ENCODE measurements at places on chromosomes 3 and 15.

GRCh38 chr15:66745530-66746230, 43.6 kb downstream of the SMAD6 start:
- no peak for DNase-seq

DNA sequence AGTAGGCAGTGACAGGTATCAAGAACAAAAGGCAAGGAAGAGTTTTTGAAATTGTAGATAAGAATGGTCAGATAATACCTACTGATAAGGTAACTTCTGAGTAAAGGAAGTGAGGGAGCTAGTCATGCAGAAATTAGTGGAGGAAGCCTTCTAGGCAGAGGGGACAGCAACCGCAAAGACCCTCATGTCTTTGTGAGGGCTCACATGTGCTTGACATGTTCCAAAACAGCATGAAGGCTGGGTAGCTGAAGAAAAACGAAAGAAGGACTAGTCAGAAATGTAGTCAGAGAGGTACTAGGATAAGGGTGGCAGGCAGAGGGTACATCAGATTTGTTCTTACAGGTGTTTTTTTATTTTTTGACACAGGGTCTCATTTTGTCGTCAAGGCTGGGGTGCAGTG, 5.3 kb downstream of the SIN3A start:
- DNase-seq = no peak

DNA sequence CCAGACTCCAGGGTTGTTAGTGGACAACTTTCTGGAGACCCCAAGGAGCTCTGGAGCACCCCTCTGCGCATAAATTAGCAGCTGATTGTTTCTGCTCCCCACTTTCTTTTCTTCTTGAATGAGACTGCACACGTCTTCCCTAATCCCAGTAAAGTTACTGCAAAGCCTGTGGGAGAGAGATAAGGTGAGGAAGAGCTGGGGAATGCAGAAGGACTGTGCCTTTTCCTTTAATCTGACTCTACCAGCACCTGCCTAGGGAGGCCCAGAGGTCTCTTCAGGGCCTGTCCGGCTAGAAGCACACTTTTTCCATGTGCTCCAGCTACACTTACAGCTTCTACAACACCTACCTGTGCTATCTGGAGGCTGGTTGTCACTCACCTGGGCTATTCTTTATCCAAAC, 143.8 kb downstream of the KCNMB2 start:
- no peak for DNase-seq

GRCh38 chr3:53809267-53809666, 37.0 kb downstream of the CHDH start:
- DNase-seq = no peak

GRCh38 chr3:109275702-109276293, 40.5 kb downstream of the DPPA2 start:
- DNase-seq = peak; percentile 70

DNA sequence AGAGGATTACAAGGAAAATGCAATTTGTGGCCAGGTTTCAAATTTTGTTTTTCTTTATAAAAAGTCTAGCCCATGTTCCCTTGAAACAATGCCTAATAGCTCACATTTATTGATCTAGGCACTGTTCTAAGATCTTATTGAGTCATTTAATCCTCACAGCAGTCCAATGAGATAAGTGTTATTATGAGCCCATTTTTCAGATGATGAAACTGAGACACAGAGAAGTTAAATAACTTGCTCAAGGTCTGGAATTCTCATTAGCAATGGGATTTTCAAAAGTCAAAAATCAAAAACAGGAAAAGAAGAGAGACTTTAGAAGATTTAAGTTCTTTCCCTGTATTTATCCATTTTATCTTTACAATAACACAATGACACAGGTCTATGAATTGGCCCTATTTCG, 90.0 kb upstream of the COL6A5 start:
- DNase-seq = no peak

GRCh38 chr3:103644450-103644849, 1209.6 kb downstream of the ZPLD1 start:
- peak; percentile 1 for DNase-seq

- DNase-seq = peak; percentile 63
These were observed 589 bp downstream of the HERC1 start for GRCh38 chr15:63833021-63833696.

GRCh38 chr15:36793205-36793873, 213.9 kb downstream of the CDIN1 start:
- no peak for DNase-seq

DNA sequence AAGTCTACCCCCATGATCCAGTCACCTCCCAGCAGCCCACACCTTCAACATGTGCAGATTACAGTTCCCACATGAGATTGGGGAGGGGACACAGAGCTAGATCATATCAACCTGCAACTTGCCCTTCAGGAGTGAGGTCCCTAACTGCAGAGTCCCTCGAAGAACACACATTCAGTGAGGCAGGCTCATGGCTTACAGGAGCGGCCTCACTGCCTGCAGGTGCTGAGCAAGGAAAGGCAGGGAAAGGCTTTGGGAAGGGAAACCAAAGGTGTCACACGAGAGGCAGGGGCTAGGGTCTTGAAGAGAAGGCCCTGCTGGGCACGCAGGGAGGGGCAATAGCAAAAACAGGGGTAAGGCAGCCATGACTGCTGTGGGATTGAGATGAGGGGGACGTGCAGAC, 182.4 kb upstream of the CHRNA7 start:
- DNase-seq = no peak

DNA sequence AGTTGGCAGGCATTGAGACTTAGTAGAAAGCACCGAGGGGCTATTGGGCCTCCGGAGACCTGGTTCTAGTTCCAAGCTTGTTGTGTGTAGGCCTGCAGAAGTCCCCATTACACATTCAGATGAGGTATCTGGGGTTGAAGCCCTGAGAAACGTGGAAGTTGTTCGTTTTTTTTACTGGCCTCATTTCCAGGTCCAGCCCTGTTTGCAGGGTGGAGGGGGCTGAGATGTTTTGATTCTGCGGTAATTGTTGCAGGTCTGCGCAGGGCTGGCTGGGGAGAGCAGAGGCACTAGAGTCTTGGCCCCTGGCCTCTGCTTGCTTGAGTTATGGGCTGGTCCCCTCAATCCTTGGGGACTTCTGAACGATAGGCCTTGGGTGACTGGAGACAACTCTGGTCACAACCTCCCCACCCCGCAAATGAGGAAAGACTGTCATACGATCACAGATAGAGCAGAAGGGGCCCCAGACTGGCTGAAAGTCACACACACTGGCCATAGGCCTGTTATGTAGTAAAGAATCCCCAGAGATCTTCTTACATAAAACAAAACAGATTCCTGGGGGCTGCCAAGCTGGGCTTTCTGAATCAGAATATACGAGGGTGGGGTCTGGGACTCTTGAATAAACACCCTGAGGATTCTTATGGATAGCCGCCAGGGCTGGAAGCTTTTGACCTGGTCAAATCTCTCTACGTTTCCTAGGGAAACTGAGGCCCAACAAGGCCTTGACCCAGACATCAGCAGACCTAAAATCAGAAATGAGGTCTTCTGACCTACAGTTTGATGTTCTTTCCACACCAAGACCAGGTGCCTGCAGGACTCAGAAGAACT, 15.6 kb downstream of the KBTBD13 start:
- DNase-seq = no peak

GRCh38 chr3:47047673-47048072, 68.2 kb downstream of the NBEAL2 start:
- DNase-seq = peak; percentile 20

GRCh38 chr15:58628206-58628947, 121.1 kb downstream of the ADAM10 start:
- DNase-seq = peak; percentile 51

DNA sequence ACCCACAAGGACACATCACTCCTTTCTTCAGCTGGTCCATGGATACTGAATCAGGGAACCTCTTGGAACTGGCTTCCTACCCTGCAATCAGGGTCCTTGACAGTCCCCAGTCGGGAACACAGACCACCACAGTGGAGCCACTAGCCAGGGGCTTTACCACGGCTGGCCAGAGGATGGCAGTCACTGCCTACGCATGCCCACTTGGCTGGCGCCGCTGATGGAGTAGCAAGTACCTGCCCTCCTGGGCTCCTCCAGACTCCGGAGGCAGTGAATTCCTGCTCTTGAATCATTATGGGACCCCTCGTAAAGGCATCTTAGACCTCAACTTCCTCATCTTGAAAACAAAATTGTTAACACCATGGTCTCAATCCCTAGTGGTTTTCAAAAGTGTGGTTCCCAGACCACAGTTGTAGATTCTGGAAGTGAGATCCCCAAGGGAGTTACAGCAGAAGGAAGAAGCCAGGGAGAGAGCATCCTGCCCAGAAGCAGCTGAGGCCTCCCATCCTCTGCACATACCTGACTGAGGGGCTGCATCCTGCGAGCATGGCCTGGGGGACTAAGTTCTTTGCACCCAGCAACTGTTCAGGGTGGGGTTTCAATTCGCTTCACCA, 9.1 kb upstream of the SKIC8 start:
- peak; percentile 88 for DNase-seq

DNA sequence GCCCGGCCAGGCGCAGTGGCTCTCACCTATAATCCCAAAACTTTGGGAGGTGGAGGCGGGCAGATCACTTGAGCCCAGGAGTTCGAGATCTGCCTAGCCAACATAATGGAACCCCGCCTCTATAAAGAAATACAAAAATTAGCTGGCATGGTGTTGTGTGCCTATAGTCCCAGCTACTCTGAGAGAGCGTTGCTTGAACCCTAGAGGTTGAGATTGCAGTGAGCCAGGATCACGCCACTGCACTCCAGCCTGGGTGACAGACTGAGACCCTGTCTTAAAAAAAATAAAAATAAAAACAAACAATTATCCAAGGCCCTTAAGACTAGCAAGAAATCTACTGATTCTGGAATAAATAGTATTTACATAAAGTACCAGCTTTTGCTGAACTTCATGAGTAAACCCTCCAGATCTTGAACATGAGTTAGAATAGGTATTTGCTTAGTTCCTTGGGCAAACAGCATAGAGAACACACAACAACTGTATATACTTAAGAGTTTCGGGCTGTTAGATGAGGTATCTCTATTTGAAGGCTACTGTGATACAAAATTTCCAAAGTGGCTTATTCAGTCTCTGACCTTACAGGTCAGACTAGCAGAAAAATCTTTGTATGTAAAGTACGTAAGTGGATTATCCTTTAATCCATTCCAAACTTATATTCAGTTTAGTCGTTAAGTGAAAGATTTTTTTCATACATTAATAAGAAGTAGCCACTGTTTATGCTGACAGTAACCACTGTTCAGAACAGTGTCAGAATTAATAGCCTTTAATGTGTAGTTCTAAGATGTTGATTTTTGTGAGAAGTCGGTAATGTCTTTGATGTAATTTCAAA, 171.1 kb upstream of the CGNL1 start:
- DNase-seq = no peak

DNA sequence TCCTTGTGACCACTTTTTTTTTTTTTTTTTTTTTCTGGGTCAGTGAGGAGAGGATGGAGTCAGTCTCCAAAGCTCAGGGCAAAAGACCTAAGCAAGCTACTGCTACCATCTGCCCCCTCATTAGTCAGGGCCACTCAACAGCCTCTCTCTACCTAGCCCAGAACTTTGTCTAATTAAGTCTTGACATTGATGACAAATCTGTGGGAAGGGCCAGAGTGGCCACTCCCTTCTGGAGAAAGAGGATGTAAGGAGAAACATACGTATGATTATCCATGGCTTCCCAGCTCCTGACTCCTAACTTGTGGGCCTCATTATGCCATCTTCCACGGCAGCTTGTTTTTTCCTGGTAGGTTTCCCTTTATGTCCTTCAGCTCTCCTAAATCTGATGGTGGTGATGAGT, 37.9 kb downstream of the NR1I2 start:
- DNase-seq = no peak

DNA sequence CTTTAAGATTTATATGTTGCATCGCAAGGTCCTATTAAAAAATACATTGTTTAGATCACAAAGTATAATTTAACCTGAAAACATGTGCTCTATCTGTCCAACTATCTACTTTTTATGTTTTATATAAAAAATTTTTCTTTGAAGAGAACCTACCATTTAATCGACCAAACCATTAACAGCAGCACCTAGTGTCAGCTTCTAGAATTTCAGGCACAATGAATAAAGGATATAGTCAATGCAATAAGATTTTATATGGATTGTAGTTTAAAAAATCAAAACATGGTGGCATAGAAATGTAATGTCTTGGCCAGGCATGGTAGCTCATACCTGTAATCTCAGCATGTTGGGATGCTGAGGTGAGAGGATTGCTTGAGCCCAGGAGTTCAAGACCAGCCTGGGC, 313.7 kb downstream of the GAP43 start:
- DNase-seq = peak; percentile 1

GRCh38 chr3:151171145-151171757, 31.8 kb downstream of the GPR171 start:
- peak; percentile 32 for DNase-seq

DNA sequence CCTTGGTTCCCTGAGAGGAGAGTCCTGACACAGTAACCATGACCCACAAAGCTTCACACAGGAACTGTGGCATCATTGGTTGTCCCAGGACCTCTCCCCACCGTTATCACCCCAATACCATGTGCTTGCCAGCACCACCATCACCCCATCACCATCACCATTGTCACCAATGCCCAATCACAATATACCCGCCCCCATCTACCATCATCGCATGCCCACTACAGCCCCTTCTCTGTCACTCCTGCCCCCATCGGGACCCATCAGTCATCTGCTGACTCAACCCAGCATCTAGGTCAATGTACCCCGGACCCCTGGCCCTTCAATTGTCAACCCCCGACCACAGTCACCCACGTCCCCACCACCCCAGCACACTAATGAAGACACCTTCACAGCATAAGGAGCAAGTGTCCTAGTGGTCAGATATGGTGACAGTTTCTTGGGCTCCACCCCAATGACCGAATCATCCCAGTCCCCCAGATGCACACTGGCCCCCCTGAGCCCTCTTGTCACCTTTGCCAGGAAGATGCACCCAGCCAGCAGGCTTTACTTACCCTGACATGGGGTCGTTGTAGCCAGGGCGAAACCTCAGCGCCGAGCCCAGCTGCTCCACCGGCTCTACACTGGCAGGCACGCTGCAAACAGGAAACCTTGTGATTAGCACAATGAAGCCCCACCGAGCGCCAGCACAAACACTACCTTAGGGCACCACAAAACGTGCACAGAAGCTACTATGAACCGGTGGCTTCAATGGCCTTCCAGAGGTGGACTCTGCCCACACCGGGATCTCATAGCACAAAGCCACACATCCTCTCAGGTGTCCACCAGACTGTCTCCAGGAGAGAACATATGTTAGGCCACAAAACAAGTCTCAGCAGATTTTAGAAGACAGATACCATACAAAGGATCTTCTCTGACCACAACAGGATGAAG, 25.1 kb downstream of the SHISA5 start:
- DNase-seq = peak; percentile 50

- DNase-seq = no peak
These were observed 217.3 kb downstream of the SNRPN start for GRCh38 chr15:25171856-25172687.

- DNase-seq = no peak
These were observed 17.0 kb downstream of the SUCLG2 start for GRCh38 chr3:67637255-67637900.
